Jurkat, Clone E6-1 (cell line): ENCODE measurements at places on chromosomes 1 and 21.
A peak's percentile ranks its signal among the peaks of the same experiment; 100 is the strongest.

DNA sequence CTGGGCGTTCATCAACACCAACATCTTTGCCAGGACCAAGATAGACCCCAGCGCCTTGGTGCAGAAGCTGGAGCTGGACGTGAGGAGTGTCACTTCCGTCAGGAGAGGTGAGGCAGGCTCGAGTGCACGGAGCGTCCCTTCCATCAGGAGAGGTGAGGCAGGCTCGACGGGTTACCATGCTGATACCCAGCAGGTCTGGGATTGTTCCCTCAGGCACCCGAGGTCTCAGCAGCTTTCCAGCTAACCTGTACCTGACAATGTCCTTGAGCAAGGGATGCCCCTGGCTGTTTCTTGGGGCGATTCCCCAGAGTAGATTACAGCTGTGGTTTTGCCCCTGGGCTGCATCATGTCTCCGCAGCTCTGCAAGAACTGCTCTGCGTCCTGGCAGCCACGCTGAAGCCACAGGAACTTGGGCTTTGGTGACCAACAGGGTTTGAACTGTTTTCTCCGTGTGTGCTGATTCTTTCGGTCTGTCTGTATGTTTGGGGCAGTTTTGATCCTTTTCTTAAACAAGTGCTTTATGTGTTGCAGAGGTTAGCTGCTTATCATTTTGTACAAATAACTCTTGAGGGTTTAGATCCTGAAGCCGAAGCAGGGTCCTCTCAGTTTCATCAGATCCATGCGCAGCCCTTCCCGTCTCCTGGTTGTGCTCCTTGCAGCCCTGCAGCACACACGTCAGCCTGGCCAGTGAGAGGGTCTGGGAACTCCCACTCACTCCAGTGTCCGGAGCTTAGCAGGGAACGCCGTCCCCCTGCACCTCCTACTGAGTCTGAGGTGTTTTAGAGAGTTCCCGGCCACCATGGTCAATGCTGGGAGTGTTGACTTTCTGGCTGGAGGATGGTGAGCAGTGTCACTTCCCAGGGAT lies 4.1 kb downstream of the SLX9 start:
- DNase-seq, result no peak

DNA sequence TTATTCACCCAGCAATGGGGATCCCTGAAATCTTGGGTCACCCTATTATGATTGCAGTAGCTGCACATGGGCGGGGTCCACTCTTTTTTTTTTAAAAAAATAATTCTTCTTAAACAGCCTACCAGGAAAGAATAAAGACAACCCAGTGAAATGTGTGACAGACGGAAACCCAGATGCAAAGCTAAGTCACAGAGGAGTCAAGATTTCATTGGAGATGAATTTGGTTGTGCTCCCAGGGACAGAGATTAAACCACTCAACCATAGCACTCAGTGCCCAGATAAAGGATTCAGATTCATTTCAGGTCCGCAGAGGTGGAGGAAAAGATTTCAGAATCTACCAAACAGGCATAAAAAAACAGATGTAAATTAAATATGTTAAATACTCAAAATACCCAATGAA lies 583.5 kb upstream of the ZP4 start:
- DNase-seq, result no peak

- no peak for DNase-seq
These were observed at the start of gene KCNK2 for GRCh38 chr1:215082532-215083382. Gene KCNK2 (plus strand): TSS chr1:215082737. CDS start chr1:215083386, 649 bp downstream.

DNA sequence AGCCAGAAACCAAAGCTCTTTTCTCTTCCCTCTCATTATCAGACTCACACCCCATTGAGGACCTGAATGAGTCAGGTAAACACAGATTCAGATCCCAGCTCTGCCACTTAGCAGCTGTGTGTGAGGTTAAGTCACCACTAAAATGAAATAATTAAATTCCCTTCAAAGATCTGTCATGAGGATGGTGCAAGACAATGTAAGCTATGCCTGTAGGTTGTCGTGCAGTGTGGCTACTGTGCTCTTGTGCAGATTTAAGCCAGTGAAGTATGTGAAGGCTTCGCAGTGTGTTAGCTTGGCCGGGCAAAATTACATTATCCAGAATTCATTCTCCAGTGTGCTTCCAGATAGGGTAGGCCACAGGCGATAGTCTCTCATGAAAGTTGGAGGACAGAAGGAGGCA lies 13.6 kb downstream of the UBL4B start:
- DNase-seq, result no peak

- DNase-seq, result no peak
These were observed 19.1 kb downstream of the CD101 start for GRCh38 chr1:117020526-117021156.

GRCh38 chr21:38996355-38996754 lies 186.9 kb downstream of the PSMG1 start:
- DNase-seq, result no peak

DNA sequence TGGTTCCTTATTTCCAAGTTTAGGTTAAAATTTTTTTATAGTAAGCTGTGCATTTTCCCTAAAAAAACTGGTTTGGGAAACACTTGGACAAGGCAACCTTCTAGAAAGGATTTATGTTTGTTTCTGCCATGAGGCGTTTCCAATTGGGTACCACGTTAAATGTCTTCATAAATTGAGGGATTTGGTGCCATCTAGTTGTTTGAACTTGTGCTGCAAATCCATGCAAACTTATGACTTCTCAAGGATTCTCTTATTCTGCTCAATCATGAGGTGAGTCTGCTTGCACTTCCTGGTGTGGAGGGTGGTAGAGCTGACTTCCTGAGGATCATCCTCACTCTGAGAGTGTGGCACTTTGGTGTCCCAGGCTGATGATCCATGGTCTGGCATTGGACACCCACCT lies 123.3 kb downstream of the PCNX2 start:
- peak; percentile 39 for DNase-seq
